ENCODE measurements at places on chromosomes 13 and 19.

DNA sequence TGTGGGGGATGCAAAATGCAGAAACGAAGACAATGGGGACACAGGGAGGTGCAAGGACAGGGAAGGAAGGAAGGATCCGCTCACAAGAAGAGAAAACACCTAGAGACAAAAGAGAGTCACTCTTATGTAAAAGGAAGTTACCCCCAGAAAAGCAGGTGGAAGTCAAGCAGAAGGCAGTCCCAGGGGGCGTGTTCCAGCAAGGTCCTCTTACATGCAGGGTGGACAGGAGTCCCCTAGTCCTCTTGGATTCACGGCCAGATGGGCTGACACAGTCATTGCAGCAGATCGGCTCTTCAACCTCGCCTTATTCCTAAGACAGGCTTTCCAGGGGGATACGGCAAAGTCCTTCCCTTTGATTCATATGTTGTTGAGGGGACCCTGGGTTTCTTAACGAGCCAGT, 83.9 kb upstream of the SPATA13 start:
- DNase-seq: no peak

- DNase-seq: no peak
Measured at GRCh38 chr19:42272535-42272897, 3.5 kb downstream of the CIC start.

- DNase-seq: no peak
Measured at GRCh38 chr19:6260912-6261650, 18.7 kb downstream of the MLLT1 start.

GRCh38 chr19:33662391-33663092, 40.8 kb downstream of the CHST8 start:
- no peak for DNase-seq

DNA sequence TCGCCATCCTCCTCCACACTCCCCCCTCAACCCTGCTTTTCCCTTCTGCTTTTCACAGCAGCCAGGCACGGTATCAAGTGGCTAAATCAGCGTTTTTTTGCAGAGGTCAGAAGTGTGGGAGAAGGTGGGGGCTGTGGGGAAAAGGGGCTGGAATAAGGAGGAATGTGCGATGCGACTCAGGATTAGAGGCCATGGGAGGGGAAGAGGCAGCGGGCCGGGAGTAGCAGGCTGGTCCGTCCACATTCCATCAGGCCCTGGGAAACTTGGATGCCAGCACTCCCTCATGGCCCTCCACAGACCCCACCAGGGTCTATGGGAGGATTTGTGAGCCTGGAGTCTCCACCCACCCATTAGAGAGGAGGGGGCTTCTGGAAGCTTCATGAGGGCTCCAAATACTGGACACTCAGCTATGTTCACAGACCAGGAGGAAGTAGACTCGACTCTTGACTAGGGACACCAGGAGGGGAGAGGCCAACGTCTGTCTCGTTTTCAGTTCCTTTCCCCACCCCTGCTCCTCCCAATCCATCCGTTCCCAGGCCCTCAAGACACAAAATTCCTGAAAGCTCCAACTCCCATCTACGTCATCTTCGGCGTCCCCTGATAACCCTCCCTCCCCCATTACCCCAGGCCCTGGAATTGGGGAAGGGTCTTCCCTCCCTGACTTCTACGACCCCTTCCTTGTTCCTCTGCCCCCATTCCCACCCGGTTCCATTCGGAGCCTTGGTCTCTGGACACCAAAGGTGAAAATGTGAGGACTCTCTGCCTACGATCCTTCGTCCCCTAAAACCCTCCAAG, 3.3 kb upstream of the KCNC3 start:
- no peak for DNase-seq

DNA sequence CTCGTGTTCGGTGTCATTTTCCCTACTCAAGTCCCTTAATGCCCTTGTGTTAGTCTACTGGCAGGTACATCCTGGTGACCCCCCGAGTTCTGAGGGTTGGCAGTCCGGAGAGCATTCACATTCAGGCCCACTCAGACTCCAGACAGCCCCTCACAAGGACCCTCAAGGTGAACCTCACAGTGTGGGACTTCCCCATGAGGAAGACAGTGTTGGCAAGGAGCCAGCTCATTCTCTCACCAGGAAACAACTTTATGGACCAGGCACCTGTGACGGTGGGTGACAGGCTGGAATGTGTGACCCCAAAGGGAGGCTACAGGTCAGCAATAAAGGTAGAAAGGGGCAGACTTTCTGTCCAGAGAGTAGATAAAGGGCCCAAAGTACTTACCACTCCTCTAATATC, 24.5 kb downstream of the RDH8 start:
- DNase-seq: no peak

GRCh38 chr13:76638181-76638580, 248.0 kb downstream of the KCTD12 start:
- no peak for DNase-seq

GRCh38 chr19:39518458-39518857, 3.5 kb downstream of the SELENOV start:
- DNase-seq: no peak

DNA sequence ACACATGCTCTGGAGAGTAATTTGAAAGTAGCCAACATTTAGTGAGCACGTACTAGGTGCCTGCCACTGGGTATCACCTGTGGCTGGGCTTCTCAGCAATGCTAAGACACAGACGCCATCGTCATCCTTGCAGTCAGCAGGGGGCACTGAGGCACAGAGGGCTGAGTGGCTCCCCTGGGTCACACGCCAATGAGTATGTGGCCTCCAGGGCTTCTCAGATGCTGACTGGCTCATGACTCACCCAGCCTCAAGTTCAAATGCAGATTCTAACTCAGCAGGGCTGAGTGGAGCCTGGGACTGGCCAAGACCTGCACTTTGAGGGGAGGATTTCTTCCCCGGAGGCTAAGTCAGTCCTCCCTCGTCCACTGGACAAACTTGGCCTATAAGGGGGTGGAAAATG, 115.1 kb upstream of the CACNA1A start:
- no peak for DNase-seq

DNA sequence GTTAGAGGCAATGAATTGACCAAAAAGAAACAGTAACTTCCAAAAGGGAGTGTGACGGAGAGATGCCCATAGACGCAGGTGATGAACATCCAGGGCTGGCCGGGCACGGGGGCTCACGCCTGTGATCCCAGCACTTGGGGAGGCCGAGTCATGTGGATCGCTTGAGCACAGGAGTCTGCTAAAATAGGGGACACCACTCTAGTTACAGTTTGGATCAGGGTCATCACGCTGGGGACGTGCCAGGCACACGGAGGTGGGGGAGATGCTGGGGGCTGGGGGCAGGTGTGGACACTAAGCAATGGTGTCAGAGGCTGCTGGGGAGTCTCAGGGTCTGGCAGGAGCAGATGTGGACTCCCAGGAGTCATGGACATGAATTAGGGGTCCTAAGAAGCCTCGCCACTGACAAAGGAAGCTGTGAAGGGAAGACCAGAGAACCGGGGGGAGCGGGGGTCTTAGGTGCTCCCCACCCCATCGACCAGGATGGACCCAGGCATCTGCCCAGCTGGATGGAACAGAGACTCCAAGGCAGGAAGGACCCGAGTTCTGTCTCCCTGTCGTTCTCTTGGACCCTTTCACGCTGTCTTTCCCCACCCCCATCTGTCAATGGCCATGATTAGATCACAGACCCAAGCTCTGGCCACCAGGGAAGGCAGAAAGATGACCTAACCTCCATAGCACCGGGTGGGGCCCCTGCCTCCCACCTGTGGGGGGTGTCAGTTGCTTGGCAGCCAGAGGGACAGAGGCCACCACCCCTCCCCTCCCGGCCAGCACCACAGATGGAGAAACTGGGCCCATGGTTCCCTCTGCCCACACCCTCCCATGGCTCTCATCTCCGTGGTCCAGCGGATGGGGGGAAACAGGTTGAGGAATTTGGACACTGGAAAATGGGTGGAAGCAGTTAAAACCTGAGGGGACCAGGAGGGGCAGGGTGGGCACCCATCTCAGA, 19.6 kb downstream of the CCDC8 start:
- DNase-seq: no peak

DNA sequence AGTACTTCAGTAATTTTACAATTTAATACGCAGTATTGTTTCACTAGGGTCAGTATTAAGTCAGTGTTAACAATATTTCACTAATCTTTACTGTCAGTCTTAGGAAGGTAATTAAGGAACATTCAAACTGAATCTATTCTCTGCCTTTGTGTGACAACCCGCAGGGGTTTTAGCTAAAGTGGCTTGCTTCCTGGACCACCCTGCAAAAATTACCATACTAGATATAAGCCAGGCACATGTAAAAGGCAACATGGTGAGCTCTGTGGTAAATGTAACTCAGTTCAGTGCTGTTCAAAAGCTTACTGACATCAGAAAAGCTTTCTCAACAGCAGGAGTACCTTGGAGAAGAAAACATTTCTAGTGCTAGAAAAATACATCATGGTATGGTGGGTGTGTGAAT, 116.7 kb downstream of the FREM2 start:
- no peak for DNase-seq
